Upper lobe of right lung (tissue), 1 donor: ENCODE measurements at places on chromosomes 1 and 21.

GRCh38 chr1:84861988-84862644 is 30.9 kb downstream of the LPAR3 start:
- DNase-seq = no peak

GRCh38 chr1:67570486-67571143 is 114.4 kb upstream of the GADD45A start:
- no peak for DNase-seq

GRCh38 chr21:29189353-29189752 is 58.9 kb downstream of the MAP3K7CL start:
- no peak for DNase-seq

DNA sequence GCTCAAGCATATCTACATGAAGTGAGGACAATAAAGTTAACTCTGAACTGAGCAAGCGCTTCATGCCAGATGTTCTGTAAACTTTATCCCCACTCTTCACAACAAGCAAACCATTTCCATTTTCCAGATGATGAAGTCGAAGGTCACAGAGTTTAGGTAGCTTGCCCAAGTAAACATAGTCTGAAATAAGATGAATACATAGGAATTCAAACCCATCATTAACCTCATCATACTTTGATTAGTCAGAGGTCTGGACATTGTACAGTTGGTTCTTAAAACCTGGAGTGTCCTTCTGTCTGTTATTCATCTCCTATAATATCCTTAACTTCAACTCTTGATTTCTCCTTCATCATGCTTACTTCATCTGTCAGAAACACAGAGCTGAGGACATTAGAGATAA is 180.3 kb upstream of the C8B start:
- DNase-seq = no peak

DNA sequence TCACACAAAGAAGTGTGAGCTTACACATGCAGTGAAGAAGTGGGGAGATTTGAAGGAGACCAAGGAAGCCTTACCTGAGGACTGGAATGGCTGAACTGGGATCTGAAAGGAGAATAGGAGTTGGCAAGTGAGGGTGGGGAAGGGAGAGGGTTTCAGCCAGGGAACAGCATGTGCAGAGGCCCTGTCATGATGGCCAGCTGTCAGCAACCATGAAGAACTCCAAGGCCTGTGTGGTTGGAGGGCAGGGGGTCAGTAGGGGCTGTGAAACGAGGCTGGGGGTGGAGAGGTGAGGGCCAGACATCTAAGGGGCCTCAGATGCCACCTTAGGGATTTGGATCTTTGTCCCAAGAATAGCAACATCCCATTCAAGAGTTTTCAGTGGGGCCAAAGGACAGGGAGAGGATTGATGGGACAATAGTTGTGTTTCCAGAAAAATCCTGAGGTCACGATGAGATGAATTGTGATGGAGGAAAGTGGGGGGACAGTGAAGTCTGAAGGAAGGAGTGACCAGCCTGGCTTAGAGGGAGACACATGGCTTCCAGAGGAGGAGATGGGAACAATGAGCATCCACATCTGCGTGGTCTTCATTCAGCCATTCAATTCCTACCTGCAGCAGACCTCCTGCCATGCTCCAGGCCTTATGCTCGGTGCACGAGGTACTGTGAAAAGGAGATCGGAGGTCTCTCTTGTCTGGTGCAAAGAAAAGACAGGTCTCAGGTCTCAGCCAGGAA is 187.6 kb downstream of the MATN1 start:
- peak; percentile 20 for DNase-seq

GRCh38 chr21:34157521-34157920 is 84.1 kb downstream of the MRPS6 start:
- DNase-seq = no peak

GRCh38 chr21:28959367-28960099 is 33.1 kb downstream of the LTN1 start:
- DNase-seq = no peak

DNA sequence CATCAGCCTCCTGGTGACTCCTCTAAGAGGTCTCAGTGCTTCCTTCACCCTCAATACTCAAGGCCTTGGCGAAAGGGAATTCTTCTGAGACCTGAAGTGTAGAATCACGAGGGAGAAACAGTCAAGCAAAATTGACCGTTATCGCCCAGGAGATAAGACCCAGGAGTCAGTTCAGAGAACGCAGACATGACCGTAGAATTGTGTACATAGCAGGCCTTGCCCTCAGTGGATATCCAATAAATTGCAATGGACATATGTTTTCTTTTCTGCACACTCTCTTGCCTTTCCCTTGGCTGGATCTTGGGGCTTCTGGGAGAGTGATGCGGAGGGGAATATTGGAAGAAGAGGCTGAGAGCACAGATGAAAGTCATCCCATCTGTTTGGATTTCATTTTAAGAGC is 15.7 kb upstream of the ETS2 start:
- no peak for DNase-seq

DNA sequence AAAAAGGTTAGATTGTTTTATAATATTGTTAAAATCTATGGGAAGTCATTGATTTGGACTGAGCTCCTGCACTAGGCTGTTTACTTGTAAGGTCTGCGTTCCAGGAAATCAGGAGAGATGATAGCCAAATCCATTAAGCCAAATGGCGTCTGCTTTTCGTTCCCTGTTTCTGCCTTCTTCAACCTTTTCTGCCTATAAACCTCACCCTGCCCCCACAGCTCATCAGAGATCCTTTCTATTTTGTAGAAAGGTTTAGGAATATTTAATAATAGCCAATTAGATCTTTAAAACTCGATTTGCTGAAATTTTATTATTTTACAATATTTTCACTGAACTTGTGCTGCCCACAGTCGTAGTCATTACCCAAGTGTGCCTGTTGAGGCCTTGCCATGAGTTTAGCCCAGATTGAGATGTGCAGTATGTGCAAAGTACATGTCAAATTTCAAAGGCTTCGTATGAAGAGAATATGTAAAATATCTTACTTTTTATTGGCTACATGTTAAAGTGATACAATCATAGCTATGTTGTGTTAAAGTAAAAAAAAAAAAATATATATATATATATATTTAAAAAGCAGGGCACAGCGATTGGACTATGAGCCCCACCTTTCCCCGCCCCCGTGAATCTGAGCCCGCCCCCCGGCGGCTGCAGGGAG is 444 bp upstream of the IARS2 start:
- no peak for DNase-seq

DNA sequence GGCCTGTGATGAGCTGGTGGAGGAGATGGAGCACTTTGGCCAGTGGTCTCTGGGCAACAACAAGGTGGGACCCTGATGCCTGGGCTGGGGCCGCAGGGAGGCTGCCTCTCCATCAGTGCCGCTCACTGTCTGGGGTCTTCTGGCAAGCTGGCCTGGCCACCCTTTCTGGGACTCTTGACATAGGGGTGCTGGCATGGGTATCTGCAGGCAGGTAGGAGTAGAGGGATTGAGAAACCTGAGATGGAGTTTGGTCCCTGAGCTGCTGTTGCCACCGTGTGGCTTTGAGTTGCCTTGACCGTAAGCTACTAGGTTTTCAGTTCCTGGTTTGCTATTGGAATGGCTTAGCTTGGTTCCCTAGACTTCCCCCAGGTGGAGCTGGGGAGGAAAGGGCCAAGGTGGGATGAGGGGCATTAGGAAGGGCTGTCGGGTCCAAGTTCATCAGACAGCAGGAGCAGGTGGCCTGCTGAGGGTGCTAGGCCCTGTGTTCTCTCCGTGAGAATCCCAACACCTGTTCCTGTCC is 13.2 kb upstream of the MFN2 start:
- no peak for DNase-seq

- no peak for DNase-seq
Observed at GRCh38 chr1:51901151-51901550, 22.6 kb upstream of the NRDC start.

- no peak for DNase-seq
Observed at GRCh38 chr1:99650773-99651437, 5.0 kb downstream of the PALMD start.

DNA sequence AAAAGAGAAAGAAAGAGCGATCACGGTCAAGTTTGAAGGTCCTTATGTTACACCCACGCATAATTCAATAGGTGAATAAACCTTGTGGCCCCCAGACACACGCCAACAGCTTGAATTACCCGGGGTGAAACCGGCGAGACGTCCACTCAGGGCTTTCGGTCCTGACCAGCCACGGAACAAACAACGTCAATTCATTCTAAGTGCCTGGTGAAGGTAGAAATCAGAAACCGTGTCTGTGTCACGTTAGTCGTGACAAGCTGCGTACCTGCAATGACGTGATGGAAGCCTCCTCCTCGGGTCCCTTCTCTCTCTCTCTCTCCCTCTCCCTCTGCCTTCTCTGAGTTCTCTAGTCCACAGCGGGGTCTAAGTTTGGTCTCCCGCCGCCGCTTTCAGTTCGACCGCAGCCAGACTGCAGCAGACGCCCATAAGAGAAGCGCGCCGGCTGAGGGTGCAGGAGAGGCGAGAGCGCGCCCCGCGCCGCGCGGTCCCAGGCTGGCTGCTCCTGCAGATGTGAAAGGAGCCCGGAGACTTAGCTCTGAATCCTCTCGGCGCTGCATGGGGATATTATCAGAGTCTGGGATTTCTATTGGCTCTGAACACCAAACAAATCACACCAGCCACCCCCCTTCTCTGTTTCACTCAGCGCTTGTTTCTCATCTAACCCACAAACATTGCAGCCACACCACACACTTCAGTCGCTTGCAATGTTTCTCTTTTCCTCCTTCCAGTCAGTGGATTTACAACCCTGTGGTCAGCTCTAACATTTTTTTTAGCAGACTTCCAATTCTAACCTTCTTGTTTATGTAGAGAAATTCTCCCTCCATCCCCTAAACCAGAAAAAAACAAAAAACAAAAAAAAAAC is at the start of gene GREM2:
Gene GREM2 (minus strand): TSS at position 537 of the 862 bp plus-strand sequence. CDS start 118,680 bp downstream, outside the sequence.
- DNase-seq = peak; percentile 73

- DNase-seq = peak; percentile 12
Observed at GRCh38 chr21:46089285-46089684, 8.6 kb upstream of the COL6A2 start.
